ENCODE measurements at places on chromosomes 3 and 15.

- no peak for DNase-seq
These were observed 20.8 kb downstream of the RAB6B start for GRCh38 chr3:133874761-133875438.

- DNase-seq = no peak
These were observed 82.3 kb downstream of the FBLN2 start for GRCh38 chr3:13631256-13631655.

DNA sequence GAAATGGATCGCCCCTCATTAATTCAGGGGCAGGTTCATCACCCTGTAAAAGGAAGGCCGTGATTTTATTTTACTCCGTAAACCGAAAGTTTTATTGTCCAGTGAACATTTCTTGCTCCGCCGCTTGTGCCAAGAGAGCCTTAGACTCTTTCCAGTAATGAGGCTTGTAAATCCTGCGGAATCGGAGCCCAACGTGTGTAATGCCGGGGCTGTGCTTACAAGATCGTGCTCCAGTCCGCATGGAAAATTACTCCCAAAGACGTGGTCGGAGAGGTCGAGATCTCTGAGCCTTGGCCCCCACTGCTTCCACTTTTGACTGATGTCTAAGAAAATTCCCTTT, 649 bp upstream of the PLOD2 start:
- no peak for DNase-seq

DNA sequence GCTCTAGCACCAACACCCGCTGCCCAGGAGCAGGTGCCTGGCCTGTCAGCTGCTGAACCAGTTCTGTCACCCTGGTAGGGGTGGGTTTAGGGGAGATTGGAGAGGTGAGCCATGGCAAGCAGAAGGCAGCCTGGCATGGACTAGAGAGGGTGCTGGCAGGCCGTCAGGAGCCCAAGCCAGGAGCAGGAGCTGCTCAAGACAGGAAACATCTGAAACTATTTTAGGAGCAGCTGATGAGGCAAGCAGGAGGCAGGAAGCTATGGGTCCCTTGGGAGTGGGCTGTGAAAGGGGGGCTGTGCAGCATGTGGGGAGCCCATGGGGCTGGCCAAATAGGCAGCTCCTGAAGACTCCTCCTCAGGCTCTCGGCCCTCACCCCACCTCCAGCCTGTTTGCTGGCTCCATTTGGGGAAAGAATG, 2.3 kb downstream of the INKA1 start:
- no peak for DNase-seq

DNA sequence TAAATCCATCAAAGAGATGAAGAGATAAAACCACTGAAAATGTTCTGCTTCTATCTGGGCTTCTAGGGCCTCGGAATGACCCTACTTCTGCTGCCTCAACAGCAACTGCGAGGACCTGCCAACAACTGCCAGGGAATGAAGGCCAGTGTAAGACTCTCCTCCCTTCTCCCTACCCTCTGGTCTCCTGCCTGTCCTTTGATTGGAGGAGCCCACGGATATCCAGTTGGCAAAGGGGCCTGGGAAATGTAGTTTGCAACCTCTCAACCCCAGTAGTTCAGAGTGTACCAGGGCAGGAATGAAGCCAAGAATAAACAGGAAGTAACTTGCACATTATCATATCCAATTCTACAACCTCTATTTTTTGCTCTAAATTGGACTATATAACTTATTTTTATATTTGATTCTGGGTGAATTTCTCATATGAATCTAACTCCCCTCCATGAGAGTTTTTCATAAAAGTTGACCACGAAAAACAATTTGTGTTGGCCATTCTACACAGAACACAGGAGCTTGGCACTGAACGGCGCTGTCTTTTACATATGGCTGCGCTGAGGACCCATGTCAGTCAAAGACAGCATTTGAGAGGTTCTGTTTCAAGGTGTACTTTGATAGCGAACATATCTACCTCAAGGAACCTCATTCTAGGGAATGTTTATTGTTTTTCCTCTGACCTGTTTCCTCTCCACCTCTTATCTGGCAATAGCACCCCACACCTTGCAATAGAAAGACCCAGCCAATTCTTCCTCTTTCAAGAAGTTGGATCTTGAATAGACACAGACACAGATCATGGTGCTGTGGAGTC, 91.1 kb upstream of the RNF7 start:
- no peak for DNase-seq

GRCh38 chr3:112984485-112984884, 6.3 kb upstream of the GTPBP8 start:
- DNase-seq = no peak

DNA sequence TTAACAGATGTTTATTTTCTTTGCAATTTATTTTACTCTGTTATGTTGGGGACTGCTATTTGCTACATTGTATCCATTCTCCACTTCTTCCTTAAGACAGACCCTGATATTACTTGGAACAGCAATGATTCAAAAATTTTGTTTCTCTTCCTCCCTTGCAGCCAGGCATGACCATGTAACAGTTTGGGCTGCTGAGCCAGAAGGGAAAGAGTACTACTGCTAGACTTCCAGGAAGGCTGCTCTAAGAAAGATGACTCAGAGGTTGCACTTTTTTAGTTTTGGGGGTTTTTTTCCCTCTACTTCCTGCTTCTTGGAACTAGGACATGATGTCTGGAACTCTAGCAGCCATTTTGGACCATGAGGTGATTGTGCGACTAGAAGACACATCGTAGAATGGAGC, 10.3 kb downstream of the PRR20G start:
- no peak for DNase-seq

Data from NCI-H524 treated with DMSO at 0.1 percent for 48 hours (cell line).